Fibroblast of lung (primary cell): ENCODE measurements at places on chromosomes 12 and 14. TPM values are rescaled to one million over a fixed set of nuclear protein-coding genes. Genes with fewer than 3 reads are reported as not detected.

The PAPLN gene
- total RNA-seq, result 6.9 and 9.5 TPM in 2 replicates

The UNC79 gene
- 0.17 and 0.26 TPM in 2 replicates for total RNA-seq

The KRT6C gene
- total RNA-seq, result not detected in 2 replicates

The IL22 gene
- total RNA-seq, result not detected in 2 replicates

DNA sequence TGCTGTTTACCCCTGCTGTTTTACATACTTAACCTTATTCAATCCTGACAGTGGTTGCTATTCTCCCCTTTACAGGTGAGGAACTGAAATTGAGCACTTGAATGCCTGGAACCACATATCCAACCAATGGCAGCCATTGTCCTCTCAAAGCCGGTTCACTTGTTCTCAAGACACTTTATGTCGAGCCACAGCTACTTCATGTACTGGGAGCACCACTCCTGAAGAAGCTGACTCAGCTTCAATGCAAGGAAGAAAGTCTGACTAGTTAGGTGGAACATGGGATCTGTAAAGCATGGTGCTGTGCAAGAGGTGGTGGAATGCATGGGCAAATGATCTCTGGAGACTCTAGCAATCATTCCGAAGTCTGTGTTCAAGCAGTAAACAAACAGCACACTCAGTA, 113.9 kb upstream of the CPM start:
- DNase-seq, result no peak
- no peak overlapping the region for H3K27ac ChIP-seq
- no peak overlapping the region for H3K4me3 ChIP-seq

DNA sequence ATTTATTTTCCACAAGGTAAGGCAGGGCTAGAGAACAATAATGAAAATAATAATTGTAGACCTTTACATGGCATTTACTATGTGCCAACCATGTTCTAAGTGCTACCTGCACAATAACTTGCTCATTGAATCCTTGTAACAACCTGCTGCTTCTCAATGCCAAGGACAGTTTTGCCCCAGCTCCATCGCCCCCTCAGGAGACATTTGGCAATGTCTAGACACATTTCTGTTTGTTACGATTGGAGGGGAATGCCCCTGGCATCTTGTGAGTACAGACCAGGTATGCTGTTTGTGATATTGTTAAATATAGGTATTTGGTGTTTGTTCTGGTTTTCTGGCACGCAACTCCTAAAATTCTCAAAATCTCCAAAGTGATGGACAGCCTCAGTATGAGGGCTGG, 8.1 kb upstream of the ATXN2 start:
- DNase-seq, result no peak
- no peak overlapping the region for H3K27ac ChIP-seq
- H3K4me3 ChIP-seq, result no peak overlapping the region
- no peaks in the 10 kb centered on the region for H3K36me3 ChIP-seq
- no peaks in the 10 kb centered on the region for H3K27me3 ChIP-seq
- H3K4me1 ChIP-seq, result no peaks in the 10 kb centered on the region

DNA sequence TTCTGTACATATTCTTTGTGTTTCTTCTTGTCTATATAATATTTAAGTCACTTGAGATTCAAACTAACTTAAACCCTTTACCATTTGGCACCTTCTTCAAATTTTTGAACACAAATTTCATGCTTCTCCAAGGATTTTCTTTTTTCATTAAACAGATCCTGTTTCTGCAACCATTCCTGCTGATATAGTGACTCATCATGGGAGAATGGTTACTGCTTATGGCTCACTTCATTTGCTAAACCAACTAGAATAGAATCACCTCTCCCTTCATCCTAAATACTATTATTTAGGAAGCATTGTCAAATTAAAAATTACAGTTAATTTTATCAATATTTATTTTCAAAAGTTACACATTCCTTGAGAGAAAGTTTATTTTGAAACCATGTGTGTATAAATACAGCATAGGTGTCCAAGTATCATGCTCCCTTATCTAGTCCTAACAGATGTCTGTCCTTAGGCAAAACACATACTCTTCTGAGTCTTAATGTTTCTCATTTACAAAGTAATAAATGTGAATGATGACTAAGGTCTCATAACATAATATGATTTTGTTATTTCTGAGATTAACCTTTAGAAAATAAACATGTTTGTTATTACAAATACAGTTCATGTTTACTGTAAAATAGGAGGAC, 40.7 kb downstream of the PLCZ1 start:
- no peaks in the 10 kb centered on the region for H3K4me1 ChIP-seq
- DNase-seq, result peak; percentile 59
- H3K27me3 ChIP-seq, result no peaks in the 10 kb centered on the region

DNA sequence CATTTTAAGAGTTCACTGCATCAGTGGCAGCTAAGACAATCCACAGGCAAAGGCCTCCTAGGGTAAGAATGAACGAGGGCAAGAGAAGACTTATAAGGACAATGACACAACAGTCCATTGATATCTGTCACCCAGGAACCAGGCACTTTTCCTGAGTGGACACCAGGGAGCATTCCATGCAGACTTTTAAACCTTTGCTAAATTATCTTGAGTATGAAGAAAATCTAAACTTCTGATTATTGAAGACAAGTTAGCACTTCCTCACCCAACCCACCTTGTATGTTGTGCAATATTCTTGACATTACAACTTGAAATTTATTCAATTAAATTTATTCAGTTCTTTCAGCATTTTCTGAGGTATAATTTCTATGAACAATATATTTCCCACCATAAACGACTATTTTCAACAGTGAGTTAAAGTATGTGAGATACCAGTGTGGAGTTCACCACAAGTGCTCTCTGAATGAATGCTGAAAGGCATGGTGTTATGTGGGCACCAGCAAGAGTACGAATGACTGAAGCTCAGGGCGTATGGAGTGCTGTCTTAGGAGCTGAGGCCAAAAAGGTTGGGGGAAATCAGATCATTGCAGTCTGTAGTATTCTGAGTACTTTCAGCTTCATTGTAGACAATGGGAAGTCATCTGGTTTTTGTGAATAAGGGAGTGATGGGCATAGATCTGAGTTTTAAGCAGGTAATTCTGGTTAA, 124.3 kb upstream of the LMNTD1 start:
- no peaks in the 10 kb centered on the region for H3K27me3 ChIP-seq
- no peaks in the 10 kb centered on the region for H3K36me3 ChIP-seq
- H3K4me3 ChIP-seq, result no peak overlapping the region

DNA sequence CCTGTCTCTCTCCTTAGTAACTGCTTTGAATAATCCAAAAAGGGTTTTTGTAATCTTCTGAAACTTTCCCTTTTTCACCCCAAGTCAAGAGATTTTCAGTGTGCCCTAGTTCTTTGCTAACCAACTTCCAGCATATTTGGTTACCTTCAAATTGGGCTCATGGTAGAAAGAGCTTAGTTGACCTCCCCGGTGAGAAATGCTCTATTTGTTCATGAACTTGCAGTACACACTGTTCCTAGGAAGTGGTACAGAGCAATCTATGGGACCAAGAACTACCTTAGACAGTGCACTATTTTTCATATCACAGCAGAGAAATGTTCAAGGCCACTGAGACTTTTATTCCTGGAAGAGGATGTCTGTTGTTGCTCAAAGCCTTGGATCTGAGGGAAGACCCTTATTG, 1.7 kb downstream of the USP5 start:
- H3K4me3 ChIP-seq, result peak overlapping the region; percentile 93
- H3K36me3 ChIP-seq, result peaks cover 20% of the 10 kb centered on the region
- peak overlapping the region; percentile 82 for H3K27ac ChIP-seq

DNA sequence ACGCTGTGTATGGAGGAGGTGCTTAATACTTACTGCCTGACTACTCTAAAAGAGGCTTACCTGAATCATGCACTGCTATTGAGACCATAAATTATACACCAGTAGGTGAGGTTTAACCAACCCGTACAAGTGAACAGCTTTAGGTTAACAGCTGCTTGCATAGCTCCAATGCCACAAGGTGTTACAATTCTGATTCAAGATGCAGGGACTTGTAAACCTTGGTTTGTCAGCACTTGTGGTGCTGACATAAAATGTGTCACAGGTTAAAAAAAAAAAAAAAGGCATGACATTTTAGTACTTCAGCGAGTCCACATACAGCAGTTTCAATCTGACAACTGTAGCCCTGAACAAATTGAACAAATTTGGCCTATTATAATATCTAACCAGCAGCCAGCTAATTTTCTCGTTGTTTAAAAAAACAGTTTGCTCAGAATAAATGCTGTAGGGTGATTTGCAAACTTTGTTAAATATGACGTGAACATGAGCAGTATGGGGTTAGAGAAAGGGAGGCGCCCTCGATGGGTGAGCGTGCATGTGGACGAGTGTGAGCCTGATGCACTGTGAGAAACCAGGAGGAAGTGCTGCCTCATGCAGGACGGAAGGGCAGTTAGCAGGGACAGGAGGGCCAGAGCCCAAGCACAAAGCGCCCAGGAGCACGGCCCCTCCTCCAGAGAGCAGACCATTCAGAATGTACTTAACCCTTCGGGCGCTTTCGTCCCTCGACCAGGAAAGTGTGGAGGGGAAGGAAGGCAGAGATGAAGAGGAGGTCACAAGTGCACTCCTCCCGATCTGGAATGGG, 44.7 kb downstream of the TCHP start:
- DNase-seq, result peak; percentile 48
- H3K27me3 ChIP-seq, result no peaks in the 10 kb centered on the region
- no peak overlapping the region for H3K4me3 ChIP-seq
- H3K27ac ChIP-seq, result peak overlapping the region; percentile 77
- H3K4me1 ChIP-seq, result peaks cover 26% of the 10 kb centered on the region
- H3K36me3 ChIP-seq, result peaks cover 13% of the 10 kb centered on the region

DNA sequence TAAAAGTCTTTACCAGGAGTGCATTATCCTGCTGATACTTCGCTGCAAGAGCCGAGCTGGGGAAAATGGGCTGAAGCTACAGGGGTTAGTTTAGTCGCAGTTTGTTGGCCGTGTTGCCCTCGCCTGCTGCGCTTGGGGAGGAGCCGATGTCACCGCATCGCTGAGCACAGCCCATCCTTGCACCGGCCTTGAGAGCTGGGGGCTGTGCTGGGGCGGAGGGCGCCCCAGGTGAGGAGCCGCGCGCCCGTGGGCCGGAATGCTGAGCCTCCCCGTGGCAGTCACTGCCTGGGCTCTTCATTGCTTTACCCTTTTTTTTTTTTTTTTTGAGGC, 50.0 kb downstream of the ADGRD1 start:
- H3K4me3 ChIP-seq, result no peak overlapping the region
- no peaks in the 10 kb centered on the region for H3K4me1 ChIP-seq
- H3K27me3 ChIP-seq, result no peaks in the 10 kb centered on the region
- no peak overlapping the region for H3K27ac ChIP-seq
- no peaks in the 10 kb centered on the region for H3K36me3 ChIP-seq
